ENCODE measurements at places on chromosomes 1 and 21.

- peaks cover 9% of the 10 kb centered on the region for H3K36me3 ChIP-seq
- no peak for DNase-seq
- H3K27me3 ChIP-seq: no peaks in the 10 kb centered on the region
- H3K4me1 ChIP-seq: peaks cover 6% of the 10 kb centered on the region
- H3K4me3 ChIP-seq: no peak overlapping the region
These were observed 98.7 kb upstream of the VAV3 start for GRCh38 chr1:108063703-108064102.

- no peaks in the 10 kb centered on the region for H3K36me3 ChIP-seq
- DNase-seq: peak; percentile 52
- H3K4me3 ChIP-seq: no peak overlapping the region
- H3K27me3 ChIP-seq: peaks cover 7% of the 10 kb centered on the region
- H3K27ac ChIP-seq: no peak overlapping the region
These were observed 32.1 kb upstream of the PDE9A start for GRCh38 chr21:42621166-42621818.

GRCh38 chr1:67194209-67194863, 28.1 kb downstream of the IL23R start:
- no peak overlapping the region for H3K27ac ChIP-seq
- no peaks in the 10 kb centered on the region for H3K4me1 ChIP-seq
- no peak overlapping the region for H3K4me3 ChIP-seq
- H3K36me3 ChIP-seq: no peaks in the 10 kb centered on the region
- H3K27me3 ChIP-seq: no peaks in the 10 kb centered on the region

DNA sequence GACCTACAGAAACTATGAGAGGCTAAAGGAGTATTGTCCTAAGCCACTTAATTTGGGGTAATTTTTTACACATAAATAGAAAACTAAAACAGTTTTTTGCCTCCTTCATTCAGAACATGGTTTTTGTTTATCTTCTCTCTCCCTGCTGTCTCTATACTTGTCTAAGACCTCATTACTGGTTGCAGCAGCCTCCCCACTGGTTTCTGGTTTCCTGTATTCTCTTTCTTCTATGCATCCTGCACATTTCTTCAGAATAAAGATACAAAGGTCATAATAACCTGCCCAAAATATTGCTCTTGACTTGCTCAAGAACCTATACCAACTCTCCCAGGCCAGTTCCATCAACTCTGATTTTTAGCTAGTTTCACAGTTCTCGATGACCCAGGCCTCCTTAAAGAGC, 19.8 kb upstream of the BOLA1 start:
- no peaks in the 10 kb centered on the region for H3K4me1 ChIP-seq
- no peak for DNase-seq
- no peaks in the 10 kb centered on the region for H3K36me3 ChIP-seq
- no peak overlapping the region for H3K27ac ChIP-seq

DNA sequence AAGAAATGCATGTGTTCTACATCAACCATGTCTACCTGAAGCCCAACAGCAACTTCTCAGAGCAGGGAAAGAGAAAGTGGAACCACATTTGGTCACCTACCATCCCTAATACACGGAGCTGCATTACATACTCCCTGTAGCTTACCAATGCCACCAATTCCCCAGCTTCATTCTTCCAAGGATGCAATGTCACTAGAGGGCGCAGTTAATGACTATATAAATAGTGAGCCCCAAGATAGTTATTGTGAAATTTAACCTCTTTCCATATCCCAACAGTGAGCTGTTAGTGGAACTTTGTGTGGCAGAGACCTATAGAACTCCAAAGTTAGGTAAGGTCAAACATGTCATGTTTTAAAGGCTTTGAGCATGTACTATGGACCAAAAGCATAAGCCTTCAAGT, 618.3 kb downstream of the SMYD3 start:
- no peak overlapping the region for H3K27ac ChIP-seq
- H3K36me3 ChIP-seq: peaks cover 19% of the 10 kb centered on the region
- peak; percentile 21 for DNase-seq
- peaks cover 3% of the 10 kb centered on the region for H3K27me3 ChIP-seq
- no peak overlapping the region for H3K4me3 ChIP-seq

DNA sequence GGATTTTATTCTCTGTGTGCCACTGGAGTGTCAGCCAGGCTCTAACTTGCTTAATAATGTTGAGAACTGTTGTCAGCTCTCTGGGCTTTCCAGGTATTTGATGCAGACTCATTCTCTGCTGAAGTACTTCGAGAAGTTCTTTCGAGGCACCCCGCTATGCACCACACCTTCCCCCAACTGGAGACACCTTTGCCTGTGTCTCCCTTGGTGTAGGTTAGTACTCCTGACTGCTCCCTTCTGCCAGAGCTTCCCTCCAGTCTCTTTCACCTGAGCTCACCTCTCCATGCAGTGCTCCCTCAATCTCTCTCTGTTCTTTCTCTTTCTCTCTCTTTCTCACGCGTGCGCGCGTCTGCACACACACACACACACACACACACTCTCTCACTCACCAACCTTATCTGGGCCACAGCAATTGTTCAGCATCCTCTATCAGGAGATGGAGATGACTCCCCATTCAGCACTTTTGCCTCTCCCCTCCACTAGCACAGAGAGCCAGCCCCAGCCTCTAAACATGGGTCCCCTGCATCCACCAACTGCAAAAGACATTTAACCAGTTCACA, 14.0 kb upstream of the MGST3 start:
- peaks cover 10% of the 10 kb centered on the region for H3K36me3 ChIP-seq
- H3K4me3 ChIP-seq: no peak overlapping the region
- no peak for DNase-seq
- 0 out of 2 replicates have a peak, but pooled peaks cover 3% of the 10 kb centered on the region for H3K27me3 ChIP-seq
- peaks cover 17% of the 10 kb centered on the region for H3K4me1 ChIP-seq
